Hepatocyte (in vitro differentiated cells): ENCODE measurements at places on chromosomes 6 and 20. TPM values are rescaled to one million over a fixed set of nuclear protein-coding genes. Genes with fewer than 3 reads are reported as not detected.

The SIRPD gene
- not detected in 2 replicates for polyA plus RNA-seq

The PSORS1C1 gene
- polyA plus RNA-seq = 3.9 and 4.6 TPM in 2 replicates

- DNase-seq = no peak
Observed at GRCh38 chr20:12113468-12114371, 196.0 kb downstream of the BTBD3 start.

- peak; percentile 68 for DNase-seq
Observed at GRCh38 chr20:25247518-25247955, 348 bp upstream of the PYGB start.

DNA sequence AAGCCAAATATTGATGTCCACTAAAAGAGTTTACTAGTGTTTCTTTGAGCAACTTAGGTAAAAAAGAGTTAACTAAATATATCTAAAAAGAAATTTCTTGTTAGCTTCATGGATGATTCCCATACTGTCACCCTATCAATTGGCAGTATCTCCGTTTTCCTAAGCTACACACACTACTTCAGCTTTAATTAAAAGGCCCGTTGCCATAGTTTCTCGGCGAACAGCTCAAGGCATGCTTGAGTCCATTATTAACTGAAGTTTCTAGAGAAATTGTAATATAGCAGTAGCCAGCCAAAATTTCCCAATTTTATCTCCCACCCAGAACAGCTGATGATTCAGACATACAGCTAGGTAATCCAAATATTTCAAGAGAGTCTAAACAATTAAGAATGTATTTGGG, 20.0 kb upstream of the BEND6 start:
- DNase-seq = no peak

DNA sequence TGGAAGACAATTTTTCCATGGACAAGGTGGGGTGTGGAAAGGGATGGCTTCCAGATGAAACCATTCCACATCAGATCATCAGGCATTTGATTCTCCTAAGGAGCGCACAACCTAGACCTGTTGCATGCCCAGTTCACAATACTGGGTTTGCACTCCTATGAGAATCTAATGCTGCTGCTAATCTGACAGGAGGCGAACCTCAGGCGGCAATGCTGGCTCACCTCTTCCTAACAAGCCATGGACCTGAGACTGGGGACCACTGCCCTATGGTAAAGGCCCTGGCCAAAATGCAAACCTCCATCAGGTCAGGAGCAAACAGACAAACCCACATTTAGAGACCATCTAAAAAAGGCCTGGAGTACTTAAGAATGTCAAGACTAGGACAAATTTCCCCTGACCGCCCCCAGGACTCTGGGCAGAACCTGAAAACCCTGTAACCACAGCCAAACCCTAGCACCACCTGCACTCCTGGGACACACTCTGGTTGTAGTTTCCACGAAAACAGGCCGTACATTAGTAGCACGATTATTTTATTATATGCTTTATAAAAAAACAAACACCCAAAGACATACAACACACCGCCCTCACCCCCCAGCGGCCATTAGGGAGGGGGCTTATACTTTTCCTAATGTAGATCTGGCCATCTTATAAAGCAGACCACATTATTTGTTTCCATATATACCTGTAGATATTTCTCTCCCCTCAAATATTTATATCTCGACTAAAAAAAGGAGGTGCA, 27.3 kb downstream of the SNX5 start:
- no peak for DNase-seq

DNA sequence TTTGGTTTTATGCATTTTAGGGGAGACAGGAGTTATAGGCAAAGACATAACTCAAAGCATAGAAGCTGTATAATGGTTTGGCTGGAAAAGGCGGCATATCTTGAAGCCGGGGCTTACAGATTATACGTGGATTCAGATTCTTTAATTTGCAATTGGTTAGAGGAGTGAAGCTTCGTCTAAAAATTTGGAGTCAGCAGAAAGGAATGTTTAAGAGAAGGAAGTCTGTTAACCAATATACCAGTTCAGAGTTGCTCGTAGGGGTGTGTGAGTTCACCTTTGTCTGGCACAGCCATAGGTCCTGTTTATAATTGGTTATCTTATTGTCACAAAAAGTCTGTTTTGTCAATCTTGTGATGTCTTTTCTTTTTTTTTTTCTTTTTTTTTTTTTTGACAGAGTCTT, 8.9 kb downstream of the ARHGAP40 start:
- no peak for DNase-seq

DNA sequence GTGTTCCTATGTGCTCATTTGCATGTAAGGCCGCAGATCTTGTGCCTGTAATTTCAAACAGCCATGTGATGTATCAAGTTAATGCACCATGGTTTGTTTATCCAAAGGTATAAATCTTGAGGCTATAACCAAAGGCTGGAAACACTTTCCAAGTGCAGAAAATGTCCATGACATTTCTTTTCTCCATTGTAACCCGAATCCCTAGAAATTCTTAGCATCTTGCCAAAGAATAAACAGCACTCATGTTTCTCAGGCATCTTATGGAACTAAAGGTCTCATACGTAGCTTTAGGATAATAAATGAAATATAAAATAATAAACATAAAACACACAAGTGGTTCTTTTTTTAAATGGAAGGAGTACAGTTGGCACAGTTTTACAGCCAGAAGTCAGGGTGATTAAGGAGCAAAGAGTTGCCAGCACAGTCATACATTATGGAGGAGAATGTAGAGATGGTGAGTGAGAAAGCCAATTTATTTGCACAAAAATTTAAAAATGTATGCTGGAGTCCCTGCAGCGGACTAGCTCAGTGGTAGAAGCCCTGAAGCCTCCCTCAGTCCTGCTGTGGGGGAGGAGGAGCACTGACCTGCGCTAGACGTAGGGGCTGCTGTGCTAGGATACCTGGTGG, 18.0 kb downstream of the CDH26 start:
- no peak for DNase-seq
